Adrenal gland (tissue), 19 donors: ENCODE measurements at places on chromosomes 12 and 14. TPM values are rescaled to one million over a fixed set of nuclear protein-coding genes. Genes with fewer than 3 reads are reported as not detected.
A peak's percentile ranks its signal among the peaks of the same experiment; 100 is the strongest.

DNA sequence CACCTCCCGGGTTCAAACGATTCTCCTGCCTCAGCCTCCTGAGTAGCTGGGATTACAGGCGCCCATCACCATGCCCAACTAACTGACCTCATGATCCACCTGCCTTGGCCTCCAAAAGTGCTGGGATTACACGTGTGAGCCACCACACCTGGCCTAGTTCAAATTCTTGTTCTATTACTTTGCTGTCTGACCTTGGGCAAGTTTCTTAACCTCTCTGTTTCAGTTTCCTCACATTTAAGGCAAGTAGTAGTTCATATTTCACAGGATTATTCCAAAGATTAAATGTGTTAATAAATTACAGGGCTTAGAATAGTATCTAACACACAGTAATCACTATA lies 10.9 kb downstream of the RXYLT1 start:
- H3K27me3 ChIP-seq: no peaks in the 10 kb centered on the region
- no peaks in the 10 kb centered on the region for H3K4me1 ChIP-seq
- DNase-seq: no peak
- H3K4me3 ChIP-seq: no peak overlapping the region
- H3K36me3 ChIP-seq: peaks cover 8% of the 10 kb centered on the region
- H3K27ac ChIP-seq: no peak overlapping the region

DNA sequence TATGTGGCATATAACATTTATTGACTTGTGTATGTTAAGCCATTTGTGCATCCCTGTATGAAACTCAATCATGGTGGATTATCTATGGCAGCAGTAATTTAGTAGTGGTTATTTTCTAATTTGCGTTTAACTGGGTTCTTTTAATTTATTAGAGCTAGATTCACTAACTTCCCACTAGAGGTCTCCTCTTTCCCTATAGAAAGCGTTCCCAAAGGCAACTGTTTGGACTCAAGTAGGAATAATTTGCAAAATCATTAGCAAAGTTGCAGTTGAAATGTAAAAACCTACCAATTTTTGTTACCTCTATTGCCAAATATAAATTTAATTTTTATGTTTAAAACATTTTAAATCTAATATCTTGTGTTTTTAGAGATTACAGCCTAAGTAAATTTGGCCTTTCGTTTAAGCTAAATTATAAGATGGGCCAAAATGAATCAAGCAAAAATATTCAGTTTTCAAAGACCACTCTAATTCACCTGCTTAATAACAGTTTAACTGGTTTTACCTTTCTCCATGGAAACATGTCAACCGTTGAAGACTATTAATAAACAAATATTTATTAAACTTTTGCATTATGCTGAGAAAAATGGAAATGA lies 6.0 kb downstream of the DMAC2L start:
- H3K4me3 ChIP-seq: no peak overlapping the region
- DNase-seq: no peak
- H3K27ac ChIP-seq: no peak overlapping the region
- H3K4me1 ChIP-seq: peaks cover 8% of the 10 kb centered on the region

Gene WIF1
- polyA plus RNA-seq: 0.24 TPM

DNA sequence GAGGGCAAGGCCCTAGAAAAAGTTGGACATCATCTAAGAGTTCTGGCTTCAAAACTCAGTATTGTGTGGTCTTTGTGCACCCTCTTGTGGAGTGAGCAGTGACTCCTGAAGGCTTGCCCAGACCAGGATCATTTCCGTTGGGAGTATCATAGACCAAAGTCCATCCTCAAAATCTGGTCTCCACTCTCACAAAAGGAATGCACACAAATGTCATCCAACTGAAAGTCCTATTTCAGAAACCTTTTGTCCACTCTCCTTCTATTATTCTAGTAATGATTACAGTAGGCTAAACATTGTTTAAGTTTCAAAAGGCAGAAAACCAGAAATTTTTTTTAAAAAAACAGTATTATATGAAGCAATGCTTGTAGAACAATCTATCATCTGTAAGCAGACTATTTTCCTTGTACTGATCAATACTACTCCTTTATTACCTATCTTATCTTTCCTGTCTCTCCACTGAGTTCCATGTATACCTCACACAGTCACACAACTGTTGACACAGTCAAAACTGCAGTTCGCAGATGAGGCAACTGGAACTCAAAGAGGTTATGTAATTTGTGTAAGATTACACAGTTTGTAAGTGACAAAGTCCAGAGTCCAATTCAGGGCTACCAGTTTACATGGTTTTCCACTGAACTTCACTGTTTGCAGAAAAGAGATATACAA lies 41.4 kb downstream of the COX16 start:
- no peak overlapping the region for H3K4me3 ChIP-seq
- no peaks in the 10 kb centered on the region for H3K4me1 ChIP-seq
- DNase-seq: peak; percentile 22
- H3K36me3 ChIP-seq: no peaks in the 10 kb centered on the region

DNA sequence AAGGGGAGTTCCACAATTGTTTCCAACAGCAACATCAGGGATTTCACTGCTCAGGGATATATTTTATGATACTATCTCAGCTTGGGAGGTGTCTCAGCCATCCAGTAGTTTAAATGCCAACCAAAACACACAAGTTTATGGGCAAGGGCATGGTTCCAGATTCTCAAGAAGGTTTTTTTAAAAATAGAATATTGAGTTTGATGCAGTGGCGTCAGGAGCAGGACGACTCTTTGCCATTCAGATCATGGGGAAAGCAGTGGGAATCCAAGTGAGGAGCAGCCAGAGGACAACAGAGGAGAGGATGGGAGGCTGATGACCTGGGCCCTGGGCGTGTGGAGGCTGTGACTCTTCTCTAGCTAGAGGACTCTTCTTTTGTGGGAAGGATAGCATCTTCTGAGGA lies 25.7 kb downstream of the TSHR start:
- H3K36me3 ChIP-seq: no peaks in the 10 kb centered on the region
- no peak for DNase-seq

- H3K27ac ChIP-seq: no peak overlapping the region
- no peaks in the 10 kb centered on the region for H3K27me3 ChIP-seq
- H3K4me1 ChIP-seq: peaks cover under 1% of the 10 kb centered on the region
- H3K36me3 ChIP-seq: peaks cover 53% of the 10 kb centered on the region
- no peak overlapping the region for H3K4me3 ChIP-seq
Observed at GRCh38 chr14:22878271-22879246, 4.5 kb upstream of the REM2 start.

DNA sequence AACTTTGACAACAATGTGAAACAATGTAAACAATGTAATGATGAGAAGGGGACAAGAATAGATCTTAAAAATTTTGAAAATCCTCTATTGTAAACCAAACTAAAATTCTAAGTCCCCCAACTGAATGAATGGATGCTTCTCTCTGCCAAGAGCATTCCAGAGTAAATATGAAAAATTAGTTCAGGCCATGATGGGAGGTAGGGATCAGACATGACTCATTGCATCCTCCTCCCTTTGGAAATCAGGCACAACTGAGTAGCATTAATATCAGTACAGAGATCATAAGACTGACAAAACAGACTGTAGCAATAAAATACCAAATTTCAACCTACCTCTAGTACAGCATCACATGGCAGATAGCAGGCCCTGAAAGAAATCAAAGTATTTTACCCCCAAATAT lies 559.9 kb downstream of the C12orf50 start:
- H3K27ac ChIP-seq: no peak overlapping the region
- H3K36me3 ChIP-seq: no peaks in the 10 kb centered on the region
- no peak for DNase-seq
- H3K27me3 ChIP-seq: no peaks in the 10 kb centered on the region

DNA sequence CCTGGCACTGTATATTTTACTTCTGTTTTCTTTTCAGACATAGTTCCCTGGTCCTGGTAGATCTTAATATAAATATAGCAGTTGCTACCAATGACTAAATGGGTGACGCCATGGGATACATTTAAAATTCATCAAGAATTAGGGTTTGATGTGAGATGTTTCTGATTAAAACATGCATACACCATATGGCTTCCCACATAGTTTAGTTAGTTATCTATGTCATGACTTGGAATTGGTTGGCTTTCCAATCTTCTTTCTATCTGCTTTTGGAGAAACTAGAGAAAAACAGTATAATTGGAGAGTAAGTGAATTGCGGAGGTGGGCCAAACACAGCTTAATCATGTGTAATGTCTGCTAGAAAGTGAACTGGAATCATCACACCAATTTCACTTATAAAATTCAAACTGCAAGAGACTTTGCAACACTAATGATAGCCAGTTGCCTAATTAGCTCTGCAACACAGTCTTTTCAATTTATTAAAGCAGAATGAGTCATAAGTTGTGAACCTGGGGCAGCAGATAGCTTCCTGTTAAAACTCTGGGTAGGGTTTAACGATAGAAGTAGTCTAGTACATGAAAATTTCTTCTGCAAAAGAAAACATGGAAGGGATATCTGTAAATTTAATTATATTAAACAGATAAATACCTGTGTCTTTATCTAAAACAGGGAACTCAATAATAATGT lies 295.2 kb downstream of the SLC16A7 start:
- no peaks in the 10 kb centered on the region for H3K27me3 ChIP-seq
- no peaks in the 10 kb centered on the region for H3K4me1 ChIP-seq
- no peak overlapping the region for H3K27ac ChIP-seq

GRCh38 chr12:89135976-89136634 lies 216.2 kb downstream of the DUSP6 start:
- H3K27me3 ChIP-seq: no peaks in the 10 kb centered on the region
- H3K27ac ChIP-seq: no peak overlapping the region
- H3K4me1 ChIP-seq: no peaks in the 10 kb centered on the region
- H3K36me3 ChIP-seq: no peaks in the 10 kb centered on the region
- H3K4me3 ChIP-seq: no peak overlapping the region
- DNase-seq: no peak

DNA sequence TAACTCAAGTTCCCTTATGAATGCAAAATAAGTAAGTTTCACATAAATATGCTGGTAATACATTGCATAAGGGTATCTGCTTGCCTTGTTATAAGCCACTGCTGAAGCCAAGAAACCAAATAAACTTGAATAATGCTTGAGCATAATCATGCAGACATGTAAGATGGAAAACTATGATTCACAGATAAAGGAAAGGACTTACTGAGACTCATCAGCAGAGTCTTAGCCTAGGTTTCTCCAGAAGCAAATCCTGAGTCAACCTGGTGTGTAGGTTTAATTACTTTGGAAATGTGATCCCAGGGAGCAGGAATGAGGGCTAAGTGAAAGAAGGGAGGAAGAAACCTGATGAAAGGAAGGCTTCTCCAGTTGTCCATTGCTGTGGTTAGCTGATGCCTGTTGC lies 107.7 kb upstream of the BTG1 start:
- H3K36me3 ChIP-seq: no peaks in the 10 kb centered on the region
- H3K4me1 ChIP-seq: no peaks in the 10 kb centered on the region
- no peak overlapping the region for H3K27ac ChIP-seq
- DNase-seq: no peak
- H3K27me3 ChIP-seq: no peaks in the 10 kb centered on the region

Gene PAH
- 3.9 TPM for polyA plus RNA-seq
